ENCODE measurements at places on chromosomes 4 and X.

DNA sequence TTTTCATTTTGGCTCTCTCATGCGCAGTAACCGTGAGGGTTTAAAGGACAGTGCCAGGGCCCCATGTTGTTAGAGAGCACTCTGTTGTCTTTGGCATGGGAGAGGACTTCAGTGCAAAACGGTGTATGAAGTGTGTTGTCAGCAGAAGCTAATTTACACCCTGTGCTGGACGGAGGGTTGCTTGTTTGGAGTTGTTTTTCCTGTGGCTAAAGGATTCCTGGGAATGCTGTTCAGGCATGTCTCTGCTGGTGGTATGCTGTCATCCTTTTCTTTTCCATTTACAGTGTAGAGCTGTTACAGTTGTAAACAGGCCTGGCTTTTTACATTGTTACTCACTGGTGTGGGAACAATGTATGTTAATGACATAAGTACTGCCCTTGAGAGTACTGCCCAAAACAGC is 206.3 kb downstream of the CBR4 start:
- DNase-seq: no peak

- no peak for DNase-seq
Observed at GRCh38 chr4:152850377-152850776, 70.6 kb downstream of the ARFIP1 start.

GRCh38 chr4:100929758-100930157 is 411.9 kb upstream of the EMCN start:
- DNase-seq: peak; percentile 17

DNA sequence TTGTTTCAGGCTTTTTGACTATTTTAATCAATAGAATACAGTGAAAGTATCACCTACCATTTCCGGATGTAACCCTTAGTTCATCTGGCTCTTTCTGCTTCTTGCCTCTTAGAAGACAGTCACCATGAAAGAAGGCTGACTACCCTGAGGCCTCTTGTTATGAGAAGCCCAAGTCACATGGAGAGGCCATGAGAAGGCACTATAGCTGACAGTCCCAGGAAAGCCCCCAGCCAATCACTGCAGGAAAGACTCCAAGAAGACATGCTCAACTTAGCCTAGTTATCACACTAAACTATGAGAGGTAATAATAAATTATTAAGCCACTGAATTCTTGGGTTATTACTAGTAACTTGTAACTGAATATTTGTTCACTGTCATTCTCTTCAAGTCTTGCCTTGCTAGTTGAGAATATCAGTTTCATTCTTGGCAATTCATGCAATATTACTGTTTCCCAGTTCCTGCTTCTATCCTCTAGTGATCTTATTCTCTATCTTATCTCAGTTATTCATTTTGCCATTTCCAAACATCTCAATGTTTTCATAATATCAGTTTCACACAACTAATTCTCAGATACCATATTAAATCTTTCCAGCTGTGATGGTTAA is 57.1 kb upstream of the GUCY1A1 start:
- DNase-seq: no peak

GRCh38 chrX:70324326-70324725 is 34.4 kb downstream of the KIF4A start:
- DNase-seq: no peak

- peak; percentile 85 for DNase-seq
Observed at GRCh38 chr4:139651282-139652194, 14.1 kb upstream of the MGST2 start.

GRCh38 chr4:138110815-138111214 is 131.3 kb downstream of the SLC7A11 start:
- DNase-seq: no peak

DNA sequence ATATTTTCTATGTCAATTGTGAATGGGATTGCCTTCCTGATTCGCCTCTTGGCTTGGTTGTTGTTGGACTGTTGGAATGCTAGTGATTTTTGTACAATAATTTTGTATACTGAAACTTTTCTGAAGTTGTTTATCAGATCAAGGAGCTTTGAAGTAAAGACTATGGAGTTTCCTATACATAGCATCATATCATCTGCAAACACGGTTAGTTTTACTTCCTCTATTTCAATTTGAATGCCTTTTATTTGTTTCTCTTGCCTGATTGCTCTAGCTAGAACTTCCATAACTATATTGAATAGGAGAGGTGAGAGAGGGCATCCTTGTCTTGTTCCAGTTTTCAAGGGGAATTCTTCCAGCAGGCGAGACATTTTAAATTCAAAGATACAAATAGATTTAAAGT is 226.5 kb downstream of the FBXO8 start:
- no peak for DNase-seq

GRCh38 chrX:23901805-23902204 is 5.9 kb downstream of the APOO start:
- peak; percentile 84 for DNase-seq

GRCh38 chrX:7146703-7147412 is 654 bp upstream of the STS start:
- no peak for DNase-seq

- DNase-seq: peak; percentile 11
Observed at GRCh38 chr4:156560701-156561100, 410.9 kb downstream of the PDGFC start.

GRCh38 chrX:9356846-9357245 is 108.0 kb upstream of the TBL1X start:
- no peak for DNase-seq

DNA sequence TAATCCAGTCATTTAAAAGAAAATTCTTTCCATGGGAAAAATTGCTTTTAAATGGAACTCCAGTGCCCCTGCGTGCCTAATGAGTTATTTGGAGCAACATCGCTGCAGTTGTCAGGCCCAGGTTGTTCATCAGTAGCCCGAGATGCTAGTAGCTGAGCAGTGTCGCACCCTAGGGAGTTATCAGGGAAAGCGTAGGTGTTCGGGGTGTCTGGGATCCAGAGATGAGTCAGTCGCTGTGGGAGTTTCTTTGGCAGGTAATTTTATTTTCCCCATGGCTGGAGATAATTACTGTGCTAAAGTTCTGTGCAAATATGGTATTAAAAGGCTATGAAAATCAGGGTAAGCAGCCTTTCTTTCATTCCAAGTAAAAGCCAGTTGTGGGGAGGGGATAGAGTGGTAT is 49.4 kb downstream of the ANXA3 start:
- peak; percentile 14 for DNase-seq

- no peak for DNase-seq
Observed at GRCh38 chr4:39700554-39700953, 2.6 kb downstream of the UBE2K start.

DNA sequence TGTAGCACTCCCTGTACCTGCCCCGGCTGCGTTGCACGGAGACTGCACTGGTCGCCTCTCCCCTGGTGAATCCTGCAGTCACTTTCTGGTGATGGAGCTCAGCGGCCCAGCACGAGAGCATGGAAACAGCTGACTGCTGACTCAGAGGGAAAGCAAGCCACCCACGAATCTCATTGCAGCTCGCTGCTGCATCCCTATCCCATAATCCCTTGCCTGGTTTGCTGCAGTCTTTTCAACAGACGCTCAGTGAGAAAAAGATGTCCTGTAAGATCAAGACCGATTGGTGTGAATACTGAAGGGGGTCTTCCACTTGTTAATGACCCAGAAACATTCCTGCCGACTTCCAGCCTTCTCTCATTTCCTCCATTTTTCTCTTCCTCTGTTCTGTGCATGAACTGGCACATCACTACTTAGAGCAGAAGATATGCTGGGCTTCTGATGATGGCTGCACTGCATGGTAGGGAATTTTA is 52.9 kb downstream of the TRIM2 start:
- DNase-seq: peak; percentile 89

DNA sequence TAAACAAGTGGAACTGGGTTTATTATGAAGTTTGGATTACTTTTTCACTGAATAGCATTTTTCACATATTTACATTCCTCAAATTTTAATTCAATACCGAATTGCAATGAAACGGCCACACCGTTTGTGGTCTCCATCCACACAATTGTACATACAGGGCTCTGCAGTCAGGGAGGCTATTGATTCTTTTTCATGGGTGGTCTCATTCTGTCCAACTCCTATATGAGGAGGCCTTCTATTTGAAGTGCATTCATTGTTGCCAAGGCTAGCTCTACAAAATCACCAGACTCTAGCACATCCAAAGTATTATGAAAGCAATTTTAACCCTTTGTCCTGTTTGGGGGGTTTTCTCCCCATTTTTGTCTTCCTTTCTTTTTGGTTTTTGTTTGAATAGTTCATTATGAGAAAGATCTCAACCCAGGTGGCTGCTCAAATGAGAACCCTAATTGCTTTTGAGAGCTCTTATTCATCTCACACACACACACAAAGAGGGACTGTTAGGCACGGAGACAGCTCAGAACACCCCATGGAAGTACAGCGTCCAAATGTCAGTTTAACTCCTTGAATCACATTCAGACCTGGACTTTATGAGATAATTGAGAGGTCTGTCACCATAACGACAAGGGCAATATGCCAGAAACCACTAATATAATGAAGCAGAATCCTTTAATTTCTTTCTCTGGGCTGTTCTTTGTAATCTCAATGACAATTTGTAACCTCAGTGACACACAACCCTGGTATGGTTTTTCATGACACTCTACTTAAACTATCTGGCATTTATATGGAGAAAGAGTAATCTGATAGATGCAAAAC is 79.4 kb downstream of the NLGN4X start:
- DNase-seq: peak; percentile 47

GRCh38 chrX:110442635-110443034 is 84.0 kb downstream of the RTL9 start:
- DNase-seq: peak; percentile 65

GRCh38 chr4:186250760-186251159 is 15.2 kb upstream of the F11 start:
- no peak for DNase-seq

DNA sequence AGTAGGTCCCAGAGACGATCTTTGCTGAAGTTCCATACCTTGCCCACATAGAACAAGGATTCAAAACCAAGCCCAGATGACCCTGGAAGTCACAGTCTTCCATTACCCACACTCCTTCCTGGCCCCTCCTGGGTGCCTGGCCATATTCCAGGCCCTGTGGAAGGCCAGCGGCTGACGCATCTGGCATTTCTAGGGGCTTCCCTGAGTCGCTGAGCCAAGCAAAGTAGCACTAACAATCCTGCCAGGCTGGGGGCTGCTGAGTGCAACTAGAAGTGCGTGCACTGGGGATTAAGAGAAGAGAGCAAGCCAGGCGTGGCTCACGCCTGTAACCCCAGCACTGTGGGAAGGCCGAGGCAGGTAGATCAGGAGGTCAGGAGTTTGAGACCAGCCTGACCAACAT is 175.2 kb upstream of the CPEB2 start:
- DNase-seq: no peak

GRCh38 chr4:81606801-81607501 is 135.2 kb upstream of the RASGEF1B start:
- no peak for DNase-seq

GRCh38 chrX:69900491-69900890 is 149.2 kb downstream of the AWAT2 start:
- no peak for DNase-seq

GRCh38 chr4:6332042-6332668 is 62.5 kb downstream of the WFS1 start:
- no peak for DNase-seq

GRCh38 chr4:143634763-143635162 is 65.7 kb downstream of the FREM3 start:
- DNase-seq: no peak

DNA sequence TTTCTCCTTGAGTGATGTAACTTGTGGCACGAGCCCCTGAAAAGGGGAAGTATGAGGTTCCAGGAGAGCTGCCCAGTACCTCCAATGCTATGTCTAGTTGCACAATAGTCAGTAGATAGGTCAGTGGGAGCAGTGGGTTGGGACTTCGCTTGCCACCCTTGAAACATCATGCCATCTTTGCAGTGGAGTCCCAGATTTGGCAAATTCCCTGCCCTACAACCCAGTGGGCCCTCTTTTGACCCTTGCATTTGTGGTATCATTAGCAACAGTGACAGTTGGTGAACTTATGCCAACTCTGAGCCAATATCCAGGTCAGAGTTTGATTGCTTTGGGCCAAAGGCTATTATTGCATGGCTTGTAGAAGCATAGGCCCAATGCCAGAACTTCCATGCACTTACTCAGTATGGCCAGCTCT is 12.3 kb downstream of the FHL1 start:
- DNase-seq: no peak

GRCh38 chrX:12700745-12701144 is 90.5 kb upstream of the PRPS2 start:
- no peak for DNase-seq

DNA sequence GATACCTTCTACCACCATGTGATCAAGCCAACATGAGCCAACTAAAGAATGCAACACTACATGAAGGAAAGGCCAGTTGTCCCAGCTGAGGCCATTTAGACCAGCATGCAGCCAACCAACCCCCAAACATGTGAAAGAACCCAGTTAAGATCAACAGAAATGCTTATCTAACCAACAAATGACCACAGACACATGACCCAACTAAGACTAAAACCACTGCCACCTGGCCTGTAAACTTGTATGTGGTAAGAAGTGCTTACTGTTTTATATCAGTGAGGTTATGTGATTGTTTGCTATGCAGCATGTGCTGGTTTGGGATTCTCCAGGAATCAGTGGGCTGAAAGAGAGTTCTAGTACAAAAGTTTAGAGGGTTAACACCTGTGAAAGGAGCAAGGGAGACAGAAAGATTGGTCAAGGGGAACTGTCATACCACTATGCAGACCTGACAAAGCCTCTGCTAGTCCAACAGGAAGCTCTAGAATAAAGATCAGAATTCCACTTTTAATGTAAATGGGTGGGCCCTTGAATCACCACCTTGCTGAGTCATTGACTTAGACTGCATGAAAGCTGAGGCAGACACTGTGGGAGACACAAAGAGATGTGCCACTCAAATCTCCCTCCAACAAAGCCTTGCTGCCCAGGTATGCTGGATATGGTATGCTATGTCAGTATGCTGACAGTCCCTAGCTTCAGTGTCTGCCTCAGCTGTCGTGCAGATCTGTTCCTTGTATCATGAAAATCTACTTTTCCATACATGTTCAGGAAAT is 6.1 kb upstream of the SH3D19 start:
- no peak for DNase-seq

GRCh38 chr4:111464251-111465045 is 680.8 kb upstream of the FAM241A start:
- no peak for DNase-seq

DNA sequence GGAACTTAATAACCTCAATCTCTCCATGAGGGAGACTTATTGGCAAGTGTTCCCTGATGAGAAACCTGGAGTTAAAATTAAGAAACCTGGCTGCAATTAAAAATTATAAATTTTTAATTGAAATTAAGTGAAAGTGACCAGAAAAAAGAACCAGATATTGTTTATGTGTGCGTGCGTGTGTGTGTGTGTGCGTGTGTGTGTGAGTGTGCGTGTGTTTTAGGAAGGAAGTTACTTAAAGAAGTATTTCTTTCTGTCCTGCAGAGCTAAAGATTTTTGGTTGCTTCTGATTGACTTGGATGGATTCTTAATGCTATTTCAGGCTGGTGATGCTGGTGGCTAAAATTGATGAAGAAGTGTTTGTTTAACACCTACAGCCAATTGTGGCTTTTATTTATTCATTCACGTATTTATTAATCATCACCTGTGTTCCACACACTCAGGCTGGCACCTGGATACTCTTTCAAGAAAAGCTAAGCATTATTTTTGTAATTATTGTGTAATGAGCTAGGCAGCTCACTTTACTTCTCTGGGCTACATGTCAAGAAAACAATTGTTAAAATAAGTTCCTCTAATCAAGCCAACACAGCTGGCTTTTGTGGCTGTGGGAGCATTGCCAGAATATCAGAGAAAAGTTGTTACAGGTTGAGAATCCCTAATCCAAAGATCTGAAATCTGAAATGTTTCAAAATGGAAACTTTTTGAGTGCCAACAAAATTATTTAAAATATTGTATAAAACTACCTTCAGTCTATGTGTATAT is 68.5 kb downstream of the CEP44 start:
- no peak for DNase-seq
